ENCODE measurements at places on chromosomes 4 and X.

DNA sequence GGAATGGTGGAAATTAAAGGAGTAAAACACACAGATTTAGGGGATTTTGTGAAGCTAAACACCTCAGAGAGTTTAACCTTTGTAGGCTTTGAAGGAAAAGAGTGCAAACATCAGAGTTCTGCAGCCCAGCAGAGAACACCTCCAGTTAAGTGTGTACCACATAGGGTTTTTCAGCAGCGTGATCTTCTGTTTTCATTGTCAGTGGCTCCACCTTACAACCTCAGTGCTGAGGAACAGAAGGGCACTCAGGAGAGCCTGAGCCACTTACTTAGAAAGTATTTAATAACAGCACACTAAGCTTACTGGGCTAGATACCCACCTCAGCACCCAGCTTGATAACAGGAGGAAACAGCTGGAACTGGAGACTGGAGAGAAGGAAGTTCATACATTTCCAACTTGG lies 2.0 kb upstream of the FBXW7 start:
- no peak for DNase-seq

DNA sequence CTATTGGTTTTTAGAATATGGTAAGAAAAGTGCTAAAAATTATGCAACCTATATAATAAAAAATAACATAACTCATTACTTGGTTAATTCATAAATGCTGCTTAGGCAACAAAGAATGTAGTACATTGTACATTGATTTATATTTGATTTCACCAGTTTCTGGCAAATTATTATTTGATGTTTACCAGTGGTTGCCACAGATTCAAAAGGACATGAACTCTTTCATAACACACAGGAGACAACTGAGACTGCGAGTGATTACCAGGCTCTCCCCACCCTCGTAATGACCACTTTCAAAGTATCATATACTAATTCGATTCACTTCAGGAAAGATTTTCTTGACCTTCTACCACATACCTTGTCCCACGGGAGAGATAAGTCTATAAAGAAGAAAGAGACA lies 158.5 kb downstream of the NR3C2 start:
- no peak for DNase-seq

GRCh38 chrX:97498093-97498492 lies 614.4 kb downstream of the RPA4 start:
- no peak for DNase-seq

DNA sequence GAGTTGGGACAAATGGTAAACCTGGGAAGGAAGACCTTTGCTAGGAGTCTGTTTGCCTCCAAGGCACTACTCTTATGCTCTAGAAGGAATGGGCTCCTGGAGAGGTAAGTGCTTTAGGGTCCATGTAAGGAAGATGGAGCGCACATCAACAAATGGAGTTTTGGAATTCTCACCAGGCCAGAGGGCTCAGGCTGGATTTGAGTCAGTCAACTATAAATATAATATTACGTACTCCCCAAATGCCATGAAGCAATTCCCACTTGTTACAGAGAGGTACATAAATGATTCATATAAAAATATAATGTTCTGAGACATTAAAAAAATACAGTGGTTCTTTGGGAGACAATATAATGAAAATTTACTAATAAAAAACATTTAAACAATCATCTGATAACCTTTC lies 1.6 kb upstream of the SLC9B1 start:
- no peak for DNase-seq

GRCh38 chrX:39985071-39985470 lies 112.7 kb downstream of the BCOR start:
- DNase-seq, result no peak

DNA sequence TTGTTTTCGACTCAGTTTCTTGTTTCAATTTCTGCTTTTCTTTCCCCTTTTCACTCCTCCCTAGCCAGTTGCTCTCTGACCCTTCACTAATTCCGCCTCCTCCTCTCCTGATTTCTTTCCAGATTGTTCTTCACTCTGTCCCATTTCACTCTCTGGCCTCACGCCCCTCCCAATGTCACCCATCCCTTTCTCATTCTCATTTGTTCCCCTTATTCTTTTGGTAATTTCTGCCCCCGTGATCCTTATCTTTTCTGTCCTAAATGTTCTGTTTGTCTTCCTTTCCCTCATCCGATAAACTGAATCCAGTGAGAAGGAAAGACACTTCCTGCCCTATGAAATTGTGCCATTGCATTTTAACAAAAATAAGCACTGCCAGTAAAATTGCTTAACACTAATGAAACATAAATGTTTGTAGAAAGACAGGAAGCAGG lies 94.5 kb upstream of the RASGEF1B start:
- DNase-seq, result no peak

GRCh38 chr4:40394236-40394635 lies 59.1 kb downstream of the CHRNA9 start:
- no peak for DNase-seq

DNA sequence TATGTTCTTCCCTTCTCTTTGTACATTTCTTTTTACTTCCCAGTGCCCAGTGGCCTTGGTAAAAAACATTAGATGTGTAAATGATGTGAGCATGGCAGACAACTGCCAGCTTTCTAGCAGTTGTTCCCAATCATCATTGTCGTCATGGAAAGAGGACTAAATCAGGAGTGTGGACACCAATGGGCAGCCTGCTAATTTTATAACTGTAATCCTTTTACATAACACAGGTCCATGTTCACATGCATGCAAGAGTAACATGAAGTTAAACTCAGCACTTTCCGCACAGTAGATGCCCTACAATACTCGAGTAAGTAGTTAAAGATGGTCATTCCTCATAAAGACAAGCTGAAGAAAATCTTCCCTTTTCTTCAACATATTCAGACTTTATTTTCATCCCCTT lies 23.4 kb upstream of the G3BP2 start:
- DNase-seq, result no peak

- no peak for DNase-seq
Observed at GRCh38 chrX:86805241-86805640, 657.0 kb downstream of the DACH2 start.

DNA sequence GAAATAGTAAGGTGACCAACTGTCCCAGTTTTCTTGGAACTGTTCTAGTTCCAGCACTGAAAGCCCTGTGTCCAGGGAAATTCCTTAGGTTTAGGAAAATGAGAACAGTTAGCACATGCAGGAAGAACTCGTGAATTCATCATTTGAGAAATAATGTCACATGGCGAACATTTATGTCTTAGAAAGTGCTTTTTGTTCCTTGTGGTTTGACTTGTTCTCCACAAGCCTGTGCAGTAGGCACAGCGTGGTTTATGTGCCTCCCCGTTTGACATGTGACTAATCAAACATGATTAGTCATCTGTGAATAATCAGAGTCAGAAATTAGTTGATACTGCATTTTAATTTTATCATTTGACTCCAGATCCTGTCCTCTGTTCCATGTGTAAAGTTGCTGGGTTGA lies 556.0 kb upstream of the CPEB2 start:
- DNase-seq, result no peak

DNA sequence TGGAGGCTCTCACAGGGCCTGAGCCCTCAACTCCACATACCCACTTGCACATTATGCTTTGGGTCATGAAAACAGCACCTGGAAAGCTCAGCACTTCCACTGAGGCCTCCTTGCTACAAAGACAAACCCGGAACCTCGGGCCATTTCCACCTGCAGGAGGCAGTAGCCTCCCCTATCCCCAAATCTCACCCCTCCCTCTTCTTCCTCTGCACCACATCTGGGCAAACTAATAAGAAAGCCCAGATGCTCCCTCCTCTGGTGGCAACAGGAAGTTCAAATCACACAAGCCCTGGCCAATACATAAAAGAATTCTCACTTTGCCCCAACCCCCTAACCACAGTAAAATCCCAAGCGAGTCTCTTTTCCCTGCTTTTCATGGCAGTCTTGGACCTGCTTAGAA lies 136.4 kb downstream of the MAPK10 start:
- DNase-seq, result no peak

DNA sequence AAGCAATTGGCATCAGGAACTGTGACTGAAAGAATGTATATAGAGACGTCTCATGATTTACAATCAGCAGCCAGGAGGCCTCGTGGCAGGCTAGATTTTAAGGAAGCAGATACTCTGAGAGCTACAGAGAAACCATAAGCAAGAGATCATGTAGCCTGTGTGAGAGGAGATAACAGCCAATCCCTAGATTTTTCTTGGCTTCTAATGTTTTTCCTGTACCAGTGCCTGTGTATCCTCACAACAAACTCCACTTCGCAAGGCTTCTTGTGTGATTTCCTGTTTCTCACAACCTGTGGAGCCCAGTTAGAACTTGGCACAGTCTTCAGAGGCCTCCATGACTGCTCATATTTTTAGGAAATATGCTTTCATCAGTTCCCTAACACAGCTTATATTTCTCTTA lies 147.9 kb downstream of the PTCHD1 start:
- no peak for DNase-seq

GRCh38 chr4:37594099-37594498 lies 92.1 kb downstream of the RELL1 start:
- DNase-seq, result no peak

GRCh38 chrX:1060562-1060960 lies 151.9 kb downstream of the CRLF2 start:
- no peak for DNase-seq

DNA sequence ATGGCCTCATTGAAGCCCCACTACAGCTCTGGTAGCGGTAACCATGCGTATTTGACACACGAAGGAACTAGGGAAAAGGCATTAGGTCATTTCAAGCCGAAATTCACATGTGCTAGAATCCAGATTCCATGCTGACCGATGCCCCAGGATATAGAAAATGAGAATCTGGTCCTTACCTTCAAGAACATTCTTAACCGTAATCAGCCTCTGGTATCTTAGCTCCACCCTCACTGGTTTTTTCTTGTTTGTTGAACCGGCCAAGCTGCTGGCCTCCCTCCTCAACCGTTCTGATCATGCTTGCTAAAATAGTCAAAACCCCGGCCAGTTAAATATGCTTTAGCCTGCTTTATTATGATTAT lies 876 bp downstream of the HPRT1 start:
- no peak for DNase-seq

GRCh38 chr4:141503260-141503659 lies 133.1 kb upstream of the IL15 start:
- DNase-seq, result no peak

- no peak for DNase-seq
Observed at GRCh38 chr4:113065629-113066028, 16.2 kb downstream of the ANK2 start.

- DNase-seq, result peak; percentile 96
Observed at GRCh38 chrX:47193475-47194193, at the start of gene UBA1. TSS of gene UBA1 (plus strand) at chrX:47193829. CDS start at chrX:47198803, 4,974 bp downstream.
